ENCODE measurements at places on chromosomes 6 and 20. TPM values are rescaled to one million over a fixed set of nuclear protein-coding genes. Genes with fewer than 3 reads are reported as not detected.

DNA sequence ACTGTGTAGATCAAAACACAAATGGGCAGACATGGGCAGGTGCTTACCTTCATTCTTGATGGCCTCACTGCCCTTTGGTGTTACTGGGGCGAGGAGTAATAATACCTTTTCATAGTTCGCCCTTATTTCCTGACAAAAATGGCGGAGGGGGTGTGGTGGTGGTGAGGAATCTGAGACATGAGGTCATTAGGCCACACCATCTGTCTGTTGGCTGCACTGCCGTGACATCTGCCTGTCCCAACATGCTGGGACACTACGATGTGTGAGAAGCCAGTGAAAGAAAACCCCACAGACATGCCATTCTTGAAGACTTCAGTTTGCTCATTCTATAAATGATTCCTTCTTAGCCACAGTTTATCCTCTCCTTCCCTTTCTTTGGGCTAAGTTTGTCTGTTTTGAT is 13.4 kb upstream of the MAPRE1 start:
- no peak for DNase-seq

- DNase-seq, result no peak
These were observed 124.6 kb downstream of the MYB start for GRCh38 chr6:135305684-135306083.

DNA sequence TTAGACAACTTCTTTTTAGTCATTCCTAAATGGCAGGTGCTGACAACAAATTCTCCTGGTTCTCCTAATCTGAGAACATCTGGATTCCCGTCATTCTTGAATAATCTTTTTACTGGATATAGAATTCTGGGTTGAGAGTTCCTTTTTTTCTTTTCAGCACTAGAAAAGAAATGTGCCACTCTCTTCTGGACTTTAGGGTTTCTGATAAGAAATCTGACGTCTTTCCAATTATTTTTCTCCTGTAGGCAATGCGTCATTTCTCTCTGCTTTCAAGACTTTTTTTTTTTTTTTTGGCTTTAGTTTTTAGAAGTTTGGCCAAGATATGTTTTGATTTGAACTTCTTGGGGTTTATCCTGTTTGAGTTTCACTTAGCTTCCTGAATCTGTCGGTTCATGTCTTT is 66.1 kb upstream of the RNF24 start:
- DNase-seq, result no peak

DNA sequence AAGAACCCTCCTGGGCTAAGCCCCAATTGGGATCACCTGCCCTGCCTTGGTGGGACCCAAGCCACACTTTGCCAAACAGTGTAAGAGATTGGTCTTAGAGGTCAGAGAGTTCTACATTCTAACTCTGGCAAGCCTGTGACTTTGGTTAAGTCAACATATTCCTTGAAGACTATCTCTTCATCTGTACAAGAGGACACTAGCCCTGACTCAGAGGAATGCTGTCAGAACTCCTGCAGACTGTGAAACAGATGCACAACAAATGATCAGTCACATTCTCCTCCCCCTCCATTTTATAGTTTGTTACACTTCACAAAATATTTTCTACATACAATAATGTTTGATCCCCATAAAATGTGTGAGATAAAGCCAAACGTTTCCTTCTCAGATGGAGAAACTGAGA is 91.7 kb upstream of the EPB41L1 start:
- DNase-seq, result no peak

CCN2 gene
- 49.4 TPM for total RNA-seq

DNA sequence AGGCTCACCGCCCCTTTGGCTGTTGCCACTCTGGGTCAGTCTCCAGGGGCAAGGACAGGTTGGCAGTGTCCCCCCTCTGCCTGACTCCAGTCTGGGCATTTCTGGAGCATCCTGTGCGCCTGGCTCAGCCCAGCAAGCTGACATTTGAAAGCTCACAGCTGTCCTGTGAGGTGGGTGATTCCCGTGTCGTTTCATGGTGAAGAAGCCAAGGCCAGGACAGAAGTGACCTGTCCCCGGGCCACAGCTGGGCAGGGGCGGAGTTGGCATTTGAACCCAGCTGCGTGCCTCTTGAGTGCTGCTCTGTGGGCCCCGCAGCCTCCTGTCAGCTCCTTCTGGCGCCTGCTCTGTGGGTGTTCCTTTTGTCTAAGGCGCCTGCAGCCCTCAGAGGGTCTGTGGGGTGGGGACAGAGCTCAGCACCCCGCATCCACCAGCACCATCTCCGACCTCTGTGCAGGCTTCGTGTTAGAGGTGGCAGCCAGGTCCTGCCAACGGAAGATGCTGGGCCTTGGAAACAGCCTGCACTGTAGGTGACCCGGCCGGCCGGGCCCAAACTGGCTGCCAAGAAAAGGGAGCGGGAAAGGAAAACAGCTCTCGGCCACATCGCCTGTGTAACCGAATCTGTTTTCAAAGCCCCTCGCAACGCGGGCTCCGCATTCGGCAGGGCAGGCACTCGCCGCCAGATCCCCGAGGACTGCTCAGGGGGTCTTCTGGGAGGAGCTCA is 5.8 kb upstream of the GATA5 start:
- DNase-seq, result no peak

DNA sequence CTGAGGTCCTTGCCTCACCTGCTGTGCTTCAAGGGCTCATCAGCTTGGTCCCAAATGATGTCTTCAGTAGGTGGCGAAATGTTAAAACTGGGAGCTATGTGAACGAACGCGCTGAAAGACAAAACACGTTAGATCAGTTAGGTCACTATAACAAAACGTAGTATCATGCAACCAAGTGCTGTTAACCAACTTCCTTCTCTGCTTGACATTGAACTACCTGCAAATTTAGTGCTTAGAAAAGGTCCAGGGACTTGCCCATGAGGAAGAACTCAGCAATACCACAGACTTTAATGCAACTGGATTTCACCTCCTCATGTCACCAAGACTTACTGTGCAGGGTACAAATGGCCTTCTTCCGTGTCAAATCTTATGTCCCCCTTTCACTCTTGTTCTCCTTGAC is 24.8 kb downstream of the BACH2 start:
- no peak for DNase-seq

GRCh38 chr6:139249395-139249794 is 42.4 kb downstream of the TXLNB start:
- DNase-seq, result no peak

C6orf47 gene
- total RNA-seq, result 15.5 TPM

SPTLC3 gene
- 20.3 TPM for total RNA-seq

DNA sequence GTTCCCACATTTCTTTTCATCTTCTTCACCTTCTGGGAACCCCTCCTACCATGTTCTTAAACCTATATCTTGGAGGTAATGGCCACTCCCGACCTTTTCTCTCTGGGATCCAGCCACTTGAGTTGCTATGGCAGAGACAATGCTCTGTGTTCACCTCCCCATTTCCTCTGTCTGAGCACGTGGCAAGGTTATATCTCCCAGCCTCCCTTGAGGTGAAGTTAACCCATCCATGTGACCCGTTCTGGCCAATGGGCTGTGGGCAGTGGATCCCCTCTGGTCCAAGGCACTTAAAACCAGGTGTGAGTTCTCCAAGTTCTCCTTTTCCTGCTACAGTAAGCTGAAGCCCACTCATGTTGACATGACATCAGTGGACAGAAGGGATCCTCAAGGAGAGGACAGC is 261.4 kb downstream of the LRFN2 start:
- DNase-seq, result no peak

DNA sequence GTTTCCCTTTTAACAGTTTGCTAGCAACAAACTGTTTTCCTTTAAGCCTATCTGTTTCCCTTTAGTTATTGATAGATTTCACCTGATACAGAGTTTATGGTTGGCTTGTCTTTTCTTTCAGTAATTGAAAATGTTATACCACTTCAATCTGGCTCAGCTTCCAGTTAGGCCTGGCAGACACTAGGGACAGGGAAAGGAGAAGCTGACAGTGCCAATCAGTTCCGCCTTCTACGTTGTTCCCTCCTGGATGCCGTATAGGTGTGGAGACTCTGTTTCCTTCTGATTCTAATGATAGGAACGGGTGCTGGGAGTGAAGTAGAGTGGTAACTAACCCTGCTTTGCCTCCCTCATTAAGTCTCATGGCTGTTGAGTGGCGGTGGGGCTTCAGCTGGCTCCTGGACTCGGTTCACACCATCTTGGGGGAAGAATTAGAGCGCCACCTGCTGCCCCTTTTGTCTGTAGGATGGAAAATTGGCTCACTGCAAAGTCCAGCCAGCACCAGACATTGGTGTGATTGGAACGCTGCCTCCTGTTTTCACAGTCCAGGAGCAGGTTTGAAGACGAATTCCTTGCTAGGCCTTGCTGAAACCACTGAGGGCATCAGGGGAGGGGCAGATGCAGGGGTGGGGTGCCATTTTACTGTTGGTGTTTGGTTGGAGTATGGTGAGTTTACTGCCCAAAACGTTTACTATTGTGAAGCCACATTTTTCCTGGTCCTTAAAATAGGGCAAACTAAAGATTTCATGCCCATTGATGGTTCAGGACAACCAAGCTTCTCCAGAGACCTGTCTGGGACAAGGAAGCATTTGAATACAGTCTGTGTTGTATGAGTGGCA is 1729.5 kb downstream of the GRIK2 start:
- peak; percentile 76 for DNase-seq

DNA sequence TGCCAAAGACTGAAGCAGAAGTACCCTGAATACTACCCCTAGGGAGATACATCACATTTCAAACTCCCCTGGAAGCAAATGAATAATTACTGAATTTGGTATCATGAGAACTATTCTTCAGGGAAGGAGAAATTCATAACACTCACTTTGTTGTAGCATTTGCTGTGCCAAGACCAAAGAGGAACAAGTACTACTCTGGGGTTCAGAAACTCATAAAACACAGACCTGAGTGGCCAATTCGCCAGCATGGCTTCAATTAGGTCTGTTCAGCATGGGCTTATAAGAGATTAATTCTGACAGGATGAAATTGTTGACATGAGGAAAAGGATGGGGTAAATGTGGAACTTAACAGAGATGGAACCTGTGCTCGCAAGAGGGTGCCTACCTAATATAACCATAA is 6.5 kb downstream of the ELOVL5 start:
- no peak for DNase-seq

CALHM4 gene
- not detected for total RNA-seq

TNXB gene
- total RNA-seq, result 4.3 TPM

TCF19 gene
- total RNA-seq, result 3.6 TPM

ACSS2 gene
- 36.6 TPM for total RNA-seq

ETV7 gene
- total RNA-seq, result 0.20 TPM

YTHDF1 gene
- total RNA-seq, result 47.1 TPM

SLC22A16 gene
- not detected for total RNA-seq

ELOVL2 gene
- not detected for total RNA-seq

DNA sequence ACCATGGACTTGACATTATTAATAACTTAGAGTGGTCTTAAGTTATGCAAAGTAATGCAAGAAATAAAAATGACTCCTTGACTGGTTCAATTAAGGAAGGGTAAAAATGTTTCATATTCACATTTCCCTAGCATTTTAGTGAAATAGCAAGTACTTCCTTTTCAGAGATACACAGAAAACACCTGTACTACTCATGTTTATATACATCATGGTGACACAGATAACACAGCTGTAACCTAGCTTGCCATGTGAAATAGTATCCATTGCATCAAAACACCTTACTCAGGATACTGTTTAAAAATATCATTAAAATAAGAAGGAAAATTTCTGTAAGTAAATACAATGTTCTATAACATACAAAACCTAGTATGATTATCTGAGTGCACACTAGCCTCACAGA is 102.4 kb downstream of the AHI1 start:
- DNase-seq, result no peak

- DNase-seq, result no peak
These were observed 27.6 kb downstream of the HCK start for GRCh38 chr20:32079655-32080109.

DNA sequence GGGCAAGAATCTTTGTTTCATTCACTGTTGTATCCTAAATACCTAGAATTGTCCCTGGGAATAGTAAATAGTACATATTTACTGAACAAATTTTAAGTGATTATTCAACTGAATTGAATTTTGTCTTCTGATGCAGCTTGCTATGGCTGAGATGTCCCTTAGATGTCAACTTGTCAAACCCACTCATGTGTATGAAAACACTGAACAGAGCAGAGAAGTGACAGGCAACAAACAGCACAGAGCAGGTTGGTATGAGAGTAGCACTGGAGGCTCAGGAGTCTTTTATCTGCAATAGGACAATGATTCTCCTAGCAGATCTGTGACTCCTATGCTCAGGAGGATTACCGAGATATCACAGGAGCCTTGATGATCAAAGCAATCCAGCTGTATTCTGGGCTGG is 540.1 kb upstream of the CHD6 start:
- no peak for DNase-seq

FAM217A gene
- not detected for total RNA-seq

DNA sequence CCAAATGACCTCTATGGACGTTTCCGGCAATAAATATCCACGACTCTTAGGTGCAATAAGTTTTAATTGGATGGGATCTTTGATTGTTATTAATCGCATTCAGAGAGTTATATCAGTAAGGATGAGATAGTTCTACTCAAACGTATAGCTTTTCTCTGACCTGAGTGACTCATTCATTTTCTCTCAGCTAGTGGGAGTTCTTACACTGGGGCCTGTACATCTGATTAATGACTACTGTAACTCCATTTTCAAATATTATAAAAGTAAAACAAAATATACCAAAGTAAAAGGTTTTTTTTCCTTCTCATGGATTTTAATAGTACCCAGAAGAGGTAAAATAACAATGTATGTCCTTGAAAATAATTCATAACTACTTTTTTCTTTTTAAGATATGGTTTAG is 41.1 kb upstream of the SAMD5 start:
- no peak for DNase-seq
